ENCODE measurements at places on chromosomes 1 and 21.

GRCh38 chr21:36658926-36659325, 40.0 kb upstream of the SIM2 start:
- DNase-seq = no peak

DNA sequence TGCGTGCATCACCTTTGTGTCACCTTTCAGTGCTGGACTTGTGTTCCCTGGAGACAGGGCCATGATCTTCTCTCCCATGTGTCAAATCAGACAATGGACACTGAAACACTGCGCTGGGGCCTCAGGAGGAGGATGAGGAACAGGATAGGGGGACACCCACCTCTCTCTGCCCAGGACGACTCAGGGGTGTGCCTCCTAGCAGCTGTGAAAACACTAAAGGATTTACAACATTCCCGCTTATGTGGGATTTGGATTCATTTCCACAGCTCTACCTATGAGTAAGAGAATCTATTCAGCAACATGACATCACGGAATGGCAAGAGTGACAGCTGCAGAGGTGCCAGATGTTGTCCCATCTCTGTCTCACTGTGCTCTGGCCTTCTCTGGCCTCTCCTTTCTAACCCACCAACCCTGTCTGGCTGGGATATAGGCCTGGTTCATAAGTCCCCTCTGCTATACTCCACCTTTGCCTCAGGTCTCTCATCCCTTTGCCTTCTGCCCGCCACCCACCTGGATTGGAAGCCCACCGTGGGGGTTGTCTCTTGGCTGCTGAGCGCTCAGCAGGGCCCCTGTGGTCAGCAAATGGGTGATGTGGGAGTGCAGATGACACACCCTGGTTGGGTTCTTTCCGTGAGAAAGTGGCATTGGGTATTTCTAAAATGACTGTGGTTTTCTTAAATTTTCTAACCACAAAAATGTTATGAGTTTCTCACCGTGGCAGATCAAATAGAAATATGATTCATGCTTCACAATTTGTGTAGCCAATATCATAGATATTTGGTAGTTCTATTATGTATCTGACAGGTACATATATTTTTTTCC, 47.1 kb upstream of the TLR5 start:
- no peak for DNase-seq

DNA sequence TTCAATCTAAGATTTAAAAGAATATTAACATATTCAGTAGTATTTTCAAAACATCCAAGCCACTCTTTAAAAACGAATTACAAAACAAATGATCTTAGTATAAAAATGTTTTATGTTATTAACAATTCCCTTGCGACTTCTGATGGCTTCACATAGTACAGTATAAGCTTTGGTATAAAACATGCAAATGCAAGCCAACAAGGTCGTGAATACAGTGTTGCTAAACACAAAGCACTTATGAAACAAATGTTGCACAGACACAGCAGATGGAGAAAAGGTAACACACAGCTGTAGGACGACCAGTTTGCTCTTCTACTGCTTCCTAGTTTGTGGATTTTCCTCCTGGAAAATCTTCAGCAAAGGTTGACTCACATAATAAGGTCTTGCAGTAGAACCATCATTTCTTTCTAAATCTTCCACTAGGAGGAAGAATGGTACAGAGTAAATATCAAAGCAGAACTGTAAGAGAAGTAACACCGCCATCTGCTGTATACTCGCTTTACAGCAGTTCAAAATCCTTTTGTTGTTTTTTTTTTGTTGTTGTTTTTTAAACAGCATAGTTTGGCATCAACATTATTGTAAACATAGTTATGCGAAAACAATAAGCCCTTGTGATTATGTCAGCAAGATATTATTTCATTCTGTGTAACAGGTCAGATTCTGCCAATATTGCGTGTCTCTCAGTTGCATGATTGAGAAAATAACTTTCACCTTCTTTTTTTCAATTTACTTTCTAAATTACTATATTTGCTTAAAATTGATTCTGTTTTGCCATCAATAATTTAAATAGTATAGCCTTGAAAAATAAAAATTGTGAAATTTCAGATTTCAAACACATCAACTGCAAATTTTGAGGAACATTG, 69.5 kb downstream of the LHX8 start:
- DNase-seq = no peak

- no peak for DNase-seq
These were observed 28.4 kb upstream of the MEF2D start for GRCh38 chr1:156528875-156529425.

- DNase-seq = no peak
These were observed 113.4 kb downstream of the NGF start for GRCh38 chr1:115224636-115225035.

All from stimulated activated CD8-positive, alpha-beta memory T cell treated with anti-CD3 and anti-CD28 coated beads, Interleukin-4, amount 100 ng/mL, for 1 hour (primary cell).